ENCODE measurements at places on chromosomes 6 and 20.

DNA sequence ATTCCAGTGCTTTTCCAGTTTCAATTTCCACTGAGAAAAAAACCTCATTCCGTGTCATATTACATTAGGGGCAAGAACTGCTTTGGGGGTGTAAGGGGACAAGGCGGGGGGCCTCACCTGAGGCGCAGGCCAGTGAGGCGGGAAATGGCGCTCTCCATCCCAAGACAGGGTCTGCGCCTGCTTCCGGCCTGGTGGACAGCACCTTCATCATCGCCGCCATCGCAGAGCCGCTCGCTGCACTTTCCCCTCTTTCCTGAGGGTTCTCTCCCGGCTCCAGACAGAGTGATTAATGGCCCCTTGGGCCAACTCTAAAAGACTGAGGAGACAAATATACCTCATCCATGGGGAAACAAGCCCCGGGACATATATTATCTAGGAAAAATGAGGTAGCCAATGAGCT lies 270.0 kb upstream of the SOX4 start:
- DNase-seq = no peak

- DNase-seq = no peak
Observed at GRCh38 chr20:36117638-36118037, 36.9 kb upstream of the EPB41L1 start.

DNA sequence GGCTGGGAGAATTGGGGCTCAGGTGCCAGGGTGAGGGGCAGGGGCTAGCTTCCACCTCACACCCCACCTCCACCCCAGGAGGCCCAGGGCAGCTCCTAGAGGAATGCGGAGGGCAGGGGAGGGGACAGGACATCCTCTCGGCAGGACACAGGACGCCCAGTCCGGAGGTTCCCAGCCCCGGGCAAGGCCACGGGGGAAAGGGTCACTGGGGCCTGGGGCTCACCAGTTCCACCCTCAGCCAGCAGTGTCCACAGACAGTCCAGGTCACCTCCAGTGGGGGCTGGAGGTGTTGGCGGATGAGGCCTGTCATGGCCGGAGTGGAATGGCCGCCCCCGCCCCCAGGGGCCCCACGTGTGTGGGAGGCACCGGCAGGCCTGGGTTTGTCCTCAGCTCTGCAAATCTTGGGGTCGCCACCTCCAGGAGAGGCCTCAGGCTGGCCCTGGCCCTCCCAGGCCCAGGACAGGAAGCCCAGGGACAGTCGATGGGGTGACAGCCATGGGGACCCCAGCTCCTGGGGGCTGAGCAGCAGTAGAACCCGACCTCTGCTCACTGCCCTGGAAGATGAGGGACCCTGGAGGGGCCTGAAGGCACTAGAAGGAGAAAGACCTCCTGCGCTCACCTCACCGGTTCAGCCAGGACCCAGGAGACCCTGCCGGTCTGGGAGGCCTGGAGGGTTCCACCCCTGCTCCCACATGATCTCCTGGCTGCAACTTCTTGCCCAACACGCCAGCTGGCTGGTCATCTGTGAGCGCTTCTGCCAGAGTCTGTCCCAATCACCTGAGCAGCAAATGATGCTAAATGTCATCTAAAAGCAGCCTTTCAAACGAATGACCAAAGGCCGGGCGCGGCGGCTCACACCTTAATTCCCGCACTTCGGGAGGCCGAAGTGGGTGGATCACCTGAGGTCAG lies 13.0 kb upstream of the ABHD16B start:
- no peak for DNase-seq

DNA sequence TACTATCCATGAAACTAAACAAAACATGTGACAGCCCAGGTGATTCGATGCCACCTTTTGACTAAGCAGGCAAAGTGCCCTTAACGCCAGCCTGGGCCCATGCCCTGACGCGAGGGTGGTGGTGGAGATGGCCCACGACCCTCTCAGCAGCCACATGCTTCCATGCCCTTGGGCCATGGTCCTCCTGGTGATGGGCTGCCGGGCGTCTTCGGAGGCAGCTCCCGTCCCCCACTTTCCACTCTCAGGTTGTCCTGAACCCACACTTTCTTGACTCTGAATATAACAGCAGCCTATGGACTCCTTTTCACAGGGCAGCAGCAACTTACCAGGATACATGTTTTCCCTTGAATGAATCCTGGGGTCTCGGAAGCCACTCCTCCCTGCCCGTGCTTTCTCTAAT lies 33.6 kb downstream of the TMEM242 start:
- DNase-seq = no peak

GRCh38 chr6:151240791-151241642 lies 1.2 kb downstream of the AKAP12 start:
- DNase-seq = peak; percentile 64

GRCh38 chr6:147506704-147507114 lies 1.8 kb upstream of the SAMD5 start:
- peak; percentile 82 for DNase-seq

GRCh38 chr6:39301606-39302005 lies 12.6 kb downstream of the KCNK17 start:
- no peak for DNase-seq

- DNase-seq = no peak
Observed at GRCh38 chr6:3746119-3746691, 5.3 kb downstream of the PXDC1 start.

GRCh38 chr6:52654007-52654406 lies 16.9 kb upstream of the TMEM14A start:
- no peak for DNase-seq

DNA sequence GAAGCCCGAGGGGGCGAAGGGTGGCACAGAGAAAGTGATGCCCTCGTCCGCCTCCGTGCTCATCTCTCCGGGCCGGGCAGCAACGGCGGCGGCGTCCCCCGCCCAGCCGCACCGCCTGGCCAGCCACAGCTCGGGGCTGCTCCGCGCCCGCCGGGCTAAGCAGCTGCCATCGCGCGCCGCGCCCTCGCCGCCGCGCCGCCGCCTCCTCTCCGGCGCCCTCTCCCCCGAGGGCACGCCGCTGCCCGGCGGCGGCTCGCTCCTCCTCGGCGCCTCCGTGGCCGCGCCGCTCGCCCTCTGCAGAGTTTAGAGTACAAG lies 225 bp downstream of the MAP3K5 start:
- no peak for DNase-seq

DNA sequence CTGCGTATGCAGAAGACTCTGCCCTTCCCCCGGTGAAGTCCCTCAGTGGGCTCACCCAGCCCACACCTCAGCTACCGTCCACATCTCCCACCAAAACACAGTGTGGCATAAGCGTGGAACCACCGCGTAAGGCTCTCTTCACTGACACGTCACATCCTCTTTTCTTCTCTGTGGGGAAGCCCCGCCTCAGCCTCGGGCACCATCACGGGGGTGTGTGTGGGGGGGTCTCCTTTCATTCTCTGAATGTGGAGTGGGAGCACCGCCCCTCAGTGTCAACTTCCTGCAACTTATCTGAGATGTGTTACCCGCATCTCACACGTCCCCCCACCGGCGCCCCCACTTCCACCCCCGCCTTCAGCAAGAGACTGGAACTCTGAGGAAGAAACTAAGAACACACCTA lies 388.4 kb upstream of the JARID2 start:
- no peak for DNase-seq

- no peak for DNase-seq
Observed at GRCh38 chr6:28712982-28713381, 187.3 kb downstream of the GPX5 start.

DNA sequence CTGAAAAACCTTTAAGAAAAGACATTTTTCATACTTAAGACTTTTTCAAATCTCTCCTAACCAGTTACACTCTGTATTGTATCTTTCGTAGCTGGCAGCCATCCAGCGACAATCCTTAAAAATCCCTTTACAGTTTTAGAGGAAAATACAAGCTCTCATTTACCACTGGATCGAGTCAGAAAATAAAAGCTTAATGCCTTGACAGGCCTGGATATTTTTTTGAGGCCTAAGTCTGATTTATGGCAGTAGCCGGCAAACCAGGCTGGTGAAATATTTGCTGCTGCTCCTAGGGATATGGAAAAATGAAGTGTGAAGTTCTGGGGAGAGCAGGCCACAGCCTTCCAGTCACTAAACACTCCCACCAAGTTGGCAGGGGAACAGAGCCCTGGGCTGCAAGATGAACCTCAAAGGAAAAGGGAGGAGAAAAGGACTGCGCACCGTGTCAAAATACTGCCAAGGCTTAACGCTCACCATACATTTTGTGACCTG lies 213.0 kb upstream of the SUPT3H start:
- DNase-seq = peak; percentile 43

DNA sequence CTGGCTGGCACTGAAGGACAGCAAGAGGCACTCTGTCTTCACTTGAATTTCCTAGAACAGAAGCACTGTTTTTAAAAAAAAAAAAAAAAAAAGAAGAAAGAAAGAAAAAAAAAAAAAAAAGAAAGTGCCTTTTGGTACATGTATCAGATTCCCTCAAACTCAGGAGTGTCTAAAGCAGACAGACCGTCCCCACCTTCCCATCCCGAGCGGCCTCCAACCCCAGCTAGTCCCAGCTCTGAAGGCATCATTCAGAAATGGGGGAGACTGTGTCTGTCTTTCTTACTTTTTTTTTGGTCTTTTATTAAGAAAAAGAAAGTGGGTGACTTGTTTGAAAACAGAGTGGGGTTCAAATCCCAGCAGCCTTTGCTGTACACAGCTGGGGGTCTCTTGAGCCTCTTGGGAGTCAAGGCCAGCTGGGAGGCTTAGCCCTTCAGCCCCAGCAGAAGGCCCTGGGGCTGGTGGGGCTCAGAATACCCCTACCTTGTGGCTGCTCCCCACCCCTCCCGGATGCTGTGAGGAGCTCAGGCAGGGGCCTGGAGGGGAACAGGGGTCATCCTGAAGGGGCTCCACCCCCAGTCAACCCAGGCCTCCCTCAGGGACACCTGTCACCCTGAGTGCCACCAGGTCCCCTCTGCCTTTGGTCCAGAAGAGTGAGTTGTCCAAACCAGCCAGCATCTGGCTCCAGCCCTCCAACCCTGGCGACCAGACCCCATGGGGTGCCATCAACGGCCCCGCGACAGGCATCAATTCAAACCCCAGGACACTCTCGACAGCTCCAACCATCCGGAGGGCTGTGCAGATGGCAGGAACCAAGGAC lies 128.3 kb downstream of the TAF4 start:
- DNase-seq = no peak

- DNase-seq = no peak
Observed at GRCh38 chr6:22544476-22544875, 24.9 kb upstream of the HDGFL1 start.

- no peak for DNase-seq
Observed at GRCh38 chr6:7978736-7979135, 68.1 kb upstream of the TXNDC5 start.

GRCh38 chr20:54434196-54434595 lies 41.2 kb upstream of the DOK5 start:
- DNase-seq = no peak

DNA sequence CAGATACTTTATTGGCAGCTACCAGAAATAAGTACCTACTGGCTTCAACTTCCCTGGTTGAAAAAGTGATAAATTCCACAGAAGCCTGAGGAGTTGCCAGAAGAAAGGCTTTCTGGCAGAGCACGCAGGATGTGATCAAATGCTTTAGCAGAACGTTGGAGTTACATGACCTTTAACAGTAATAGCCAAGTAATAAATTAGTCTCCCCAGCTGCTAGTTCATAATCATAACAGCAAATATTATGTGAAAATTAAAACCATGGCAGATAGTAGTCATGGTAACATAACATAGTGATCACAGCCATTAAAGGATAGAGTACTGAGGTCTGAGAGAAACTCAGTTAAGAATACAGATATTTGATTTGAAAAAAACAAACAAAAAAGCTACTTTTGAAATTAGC lies 567.7 kb downstream of the ADGRB3 start:
- no peak for DNase-seq

DNA sequence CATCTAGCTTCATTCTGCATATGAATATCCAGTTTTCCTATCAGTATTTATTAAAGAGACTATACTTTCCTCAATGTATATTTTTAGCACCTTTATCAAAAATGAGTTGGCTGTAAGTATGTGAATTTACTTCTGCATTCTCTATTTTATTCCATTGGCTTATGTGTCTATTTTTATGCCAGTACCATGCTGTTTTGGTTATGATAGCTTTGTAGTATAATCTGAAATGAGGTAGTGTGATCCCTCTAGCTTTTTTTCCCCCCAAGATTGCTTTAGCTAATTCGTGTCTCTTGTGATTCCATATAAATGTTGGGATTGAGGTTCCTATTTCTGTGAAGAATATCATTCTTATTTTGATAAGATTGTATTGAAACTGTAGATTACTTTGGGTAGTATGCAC lies 469.1 kb upstream of the MAP3K7 start:
- no peak for DNase-seq

- DNase-seq = no peak
Observed at GRCh38 chr6:128532827-128533226, 12.4 kb upstream of the PTPRK start.

- DNase-seq = peak; percentile 22
Observed at GRCh38 chr20:45405571-45406259, 2.4 kb upstream of the DBNDD2 start.

DNA sequence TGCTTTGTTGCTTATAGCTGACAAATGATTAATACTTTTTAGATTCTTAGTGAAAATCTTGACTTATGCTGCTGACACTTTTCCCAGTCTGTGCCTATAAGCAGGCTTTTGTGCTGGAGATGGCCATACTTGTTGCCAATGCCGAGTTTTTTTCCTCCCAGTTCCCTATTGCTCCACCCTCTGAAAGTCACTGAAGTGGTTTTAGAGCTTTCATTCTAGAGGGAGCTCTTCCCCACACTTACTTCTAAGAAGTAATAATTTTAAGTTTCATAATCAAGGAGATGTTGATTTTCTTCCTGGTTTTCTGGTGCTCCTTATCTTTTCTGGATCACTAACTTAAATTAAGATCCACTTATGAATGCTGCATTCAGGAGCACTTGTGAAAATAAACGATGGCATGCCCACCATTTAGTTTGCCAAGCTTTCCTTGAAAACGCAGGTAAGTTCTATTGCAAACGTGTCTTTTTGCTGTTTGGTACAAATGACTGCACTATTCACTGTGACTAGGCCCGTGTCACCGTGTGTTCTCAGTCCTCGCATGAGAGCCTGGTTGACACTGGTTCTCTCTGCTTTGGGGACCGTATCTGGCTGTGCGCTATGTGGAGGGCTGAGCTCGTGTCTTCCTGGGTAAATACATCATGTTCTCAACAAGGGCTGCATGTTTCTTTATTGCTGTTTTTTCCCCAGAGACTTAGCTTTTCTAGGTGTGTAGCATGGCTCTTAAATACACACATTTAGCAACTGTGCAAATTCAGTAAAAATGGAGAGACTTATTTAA lies 50.2 kb downstream of the GFRA4 start:
- DNase-seq = no peak

All from hepatocyte (in vitro differentiated cells).